ENCODE measurements at places on chromosomes 7 and 10.

GRCh38 chr10:133439517-133440461, 14.0 kb upstream of the SCART1 start:
- no peak for DNase-seq

- DNase-seq = no peak
These were observed 96.7 kb downstream of the SEMA3D start for GRCh38 chr7:85090143-85090542.

GRCh38 chr7:134722786-134723322, 56.6 kb upstream of the CALD1 start:
- no peak for DNase-seq

DNA sequence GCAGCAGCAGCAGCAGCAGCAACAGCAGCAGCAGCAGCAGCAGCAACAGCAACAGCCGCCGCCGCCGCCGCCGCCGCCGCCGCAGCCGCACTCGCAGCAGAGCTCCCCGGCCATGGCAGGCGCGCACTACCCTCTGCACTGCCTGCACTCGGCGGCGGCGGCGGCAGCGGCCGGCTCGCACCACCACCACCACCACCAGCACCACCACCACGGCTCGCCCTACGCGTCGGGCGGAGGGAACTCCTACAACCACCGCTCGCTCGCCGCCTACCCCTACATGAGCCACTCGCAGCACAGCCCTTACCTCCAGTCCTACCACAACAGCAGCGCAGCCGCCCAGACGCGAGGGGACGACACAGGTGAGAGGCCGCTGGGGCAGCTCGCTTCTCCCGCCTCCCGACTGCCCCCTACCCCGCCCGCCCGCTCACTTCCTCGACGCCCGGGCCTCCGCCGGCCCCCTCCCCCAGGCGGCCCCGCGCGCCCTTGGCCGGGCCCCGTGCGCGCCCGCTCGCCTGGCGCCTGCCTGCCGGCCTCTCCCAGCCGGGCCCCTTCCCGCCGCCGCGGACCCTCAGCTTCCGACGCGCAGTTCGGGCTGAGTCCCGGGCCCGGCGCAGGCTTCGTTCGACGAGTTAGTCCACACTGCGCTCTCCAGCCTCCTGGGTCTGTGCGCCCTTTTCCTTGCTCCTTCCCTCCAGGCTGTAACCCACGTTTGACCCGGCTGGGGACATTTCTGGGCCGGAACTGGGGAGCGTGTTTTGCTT, 882 bp downstream of the DLX6 start:
- no peak for DNase-seq

- DNase-seq = no peak
These were observed 149.8 kb downstream of the PTPN20 start for GRCh38 chr10:47060993-47061500.

GRCh38 chr7:46230990-46231305, 309.9 kb upstream of the IGFBP3 start:
- DNase-seq = no peak

DNA sequence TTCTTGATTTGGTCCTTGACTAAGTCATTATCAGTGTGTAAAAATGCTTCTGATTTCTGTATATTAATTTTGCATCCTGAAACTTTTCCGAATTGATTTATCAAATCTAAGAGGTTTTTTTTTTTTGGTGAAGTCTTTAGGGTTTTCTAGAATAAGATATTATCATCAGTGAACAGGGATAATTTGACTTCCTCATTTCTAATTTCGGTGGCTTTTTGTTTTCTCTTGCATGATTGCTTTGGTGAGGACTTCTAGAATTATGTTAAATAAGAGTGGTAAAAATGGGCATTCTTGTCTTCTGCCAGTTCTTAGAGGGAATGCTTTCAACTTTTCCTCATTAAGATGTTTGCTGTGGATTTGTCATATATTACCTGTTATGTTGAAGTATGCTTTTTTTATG, 170.5 kb downstream of the CCDC7 start:
- no peak for DNase-seq

GRCh38 chr10:91006001-91006751, 85.3 kb upstream of the ANKRD1 start:
- peak; percentile 83 for DNase-seq

DNA sequence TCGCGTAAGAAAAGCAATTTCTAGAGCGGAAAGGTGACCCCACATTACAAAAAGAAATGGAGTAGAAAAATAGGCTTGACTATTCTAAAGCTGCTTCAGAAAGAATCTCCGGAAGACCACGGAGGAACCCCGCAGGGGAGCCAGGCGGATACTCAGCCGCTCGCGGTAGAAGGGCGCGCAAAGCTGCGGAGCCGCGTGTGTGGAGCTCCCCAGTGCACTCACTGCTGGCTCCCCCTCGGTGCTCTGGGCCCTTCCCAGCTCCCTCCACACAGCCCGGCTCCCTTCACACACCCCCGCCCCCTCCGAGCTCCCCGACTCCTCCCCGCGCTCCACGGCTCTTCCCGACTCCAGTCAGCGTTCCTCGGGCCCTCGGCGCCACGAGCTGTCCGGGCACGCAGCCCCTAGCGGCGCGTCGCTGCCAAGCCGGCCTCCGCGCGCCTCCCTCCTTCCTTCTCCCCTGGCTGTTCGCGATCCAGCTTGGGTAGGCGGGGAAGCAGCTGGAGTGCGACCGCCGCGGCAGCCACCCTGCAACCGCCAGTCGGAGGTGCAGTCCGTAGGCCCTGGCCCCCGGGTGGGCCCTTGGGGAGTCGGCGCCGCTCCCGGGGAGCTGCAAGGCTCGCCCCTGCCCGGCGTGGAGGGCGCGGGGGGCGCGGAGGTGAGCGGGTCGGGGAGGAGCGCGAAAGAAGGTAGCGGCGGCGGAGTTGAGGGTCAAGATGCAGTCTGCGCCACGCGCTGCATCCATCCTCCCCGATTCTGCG, at the start of gene STEAP2:
Gene STEAP2, plus strand, starts transcription at position 350 of the 758 bp plus-strand sequence. CDS start 13,343 bp downstream, outside the sequence.
- no peak for DNase-seq

- DNase-seq = no peak
These were observed 624.9 kb downstream of the ARL4A start for GRCh38 chr7:13312307-13312706.

- no peak for DNase-seq
These were observed 336.0 kb downstream of the AUTS2 start for GRCh38 chr7:69934144-69934903.

- DNase-seq = no peak
These were observed 72.6 kb downstream of the PARD3 start for GRCh38 chr10:34742456-34742855.

GRCh38 chr7:98536803-98537202, 80.3 kb upstream of the NPTX2 start:
- no peak for DNase-seq

Data from CD4-positive, alpha-beta T cell treated with Interleukin-2 at 100 ng/mL for 4 hours (primary cell).